MG63 (cell line): ENCODE measurements at places on chromosomes 13 and 19.

- peak; percentile 56 for DNase-seq
Measured at GRCh38 chr19:8324186-8325050, 3.1 kb downstream of the RPS28 start.

- peak; percentile 74 for DNase-seq
Measured at GRCh38 chr19:9323557-9323918, 441 bp upstream of the ZNF559 start.

- no peak for DNase-seq
Measured at GRCh38 chr19:49818649-49819370, 721 bp downstream of the MED25 start.

GRCh38 chr19:57633832-57634131 lies 814 bp downstream of the ZNF211 start:
- no peak for DNase-seq

DNA sequence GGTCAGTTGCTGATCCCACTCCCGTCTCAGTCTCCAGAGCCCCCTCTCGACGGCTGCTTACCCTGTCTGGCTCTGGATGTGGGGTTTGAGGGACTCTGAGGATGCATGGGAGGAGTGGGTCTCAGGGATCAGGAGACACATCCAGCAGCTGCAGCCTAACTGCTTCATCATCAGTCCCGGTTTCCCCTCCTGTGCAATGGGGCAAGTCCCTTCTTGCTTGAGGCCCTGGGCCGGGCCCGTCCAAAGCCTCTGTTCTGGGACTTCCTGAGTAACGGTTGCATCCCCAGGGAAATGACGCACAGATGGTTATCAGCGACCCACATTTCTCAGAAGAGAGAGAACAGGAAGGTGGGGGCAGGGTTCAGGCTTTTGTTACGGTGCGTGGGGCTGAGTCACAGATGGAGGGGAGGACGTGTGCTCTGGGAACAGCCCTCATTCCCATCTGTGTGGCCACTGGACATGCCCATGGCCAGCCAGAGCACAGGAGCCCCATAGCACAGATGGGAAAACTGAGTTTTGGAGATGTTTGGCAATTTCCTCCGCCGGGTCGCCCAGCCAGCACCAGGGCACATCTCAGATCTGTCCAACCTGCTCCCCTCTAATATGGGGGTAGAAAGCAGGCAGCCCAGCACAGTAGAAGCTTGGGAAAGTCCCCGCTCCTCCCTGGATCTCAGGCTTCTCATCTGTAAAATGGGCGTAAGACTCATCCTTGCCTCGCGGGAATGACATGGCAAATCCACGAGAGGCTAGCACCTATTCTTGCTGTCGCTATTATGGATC lies 19.3 kb downstream of the GNA15 start:
- DNase-seq: peak; percentile 78

DNA sequence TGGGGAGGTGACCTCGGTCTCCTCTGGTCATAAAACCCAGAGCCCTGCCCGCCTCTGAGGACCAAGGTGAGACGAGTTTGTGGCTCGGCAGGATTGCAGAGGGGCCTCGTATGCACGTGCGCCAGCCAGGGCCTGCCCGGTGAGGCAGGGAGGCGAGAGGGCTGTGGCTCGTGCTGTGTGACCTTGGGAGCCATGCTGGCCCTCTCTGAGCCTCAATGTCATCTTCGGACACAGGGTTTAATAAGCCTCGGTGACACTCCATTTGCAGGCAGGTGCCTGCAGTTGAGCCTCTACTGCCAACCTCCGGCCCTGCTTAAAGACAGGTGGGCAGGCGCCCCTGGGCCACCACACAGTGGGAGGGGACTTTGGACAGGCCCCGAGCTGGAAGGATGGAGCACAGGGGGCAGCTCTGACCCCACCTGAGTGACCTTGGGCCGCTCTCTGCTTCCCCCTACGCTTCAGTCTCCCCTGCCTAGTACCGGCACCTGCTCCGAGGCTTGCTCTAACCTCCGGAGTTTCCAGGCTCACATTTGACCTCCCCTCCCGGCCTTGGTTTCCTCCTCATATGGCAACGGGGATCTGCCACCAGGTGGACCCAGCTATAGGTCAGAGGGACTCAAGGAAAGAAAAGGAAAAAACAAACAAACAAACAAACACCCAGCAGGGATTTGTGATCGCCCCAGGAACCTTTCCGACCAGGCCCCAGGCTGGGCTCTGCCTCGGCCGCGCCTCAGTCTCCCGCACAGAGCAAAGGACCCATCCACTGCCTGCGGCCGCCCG lies 3.1 kb downstream of the ZBTB7A start:
- DNase-seq: no peak

- no peak for DNase-seq
Measured at GRCh38 chr13:34777089-34777913, 164.8 kb upstream of the NBEA start.

DNA sequence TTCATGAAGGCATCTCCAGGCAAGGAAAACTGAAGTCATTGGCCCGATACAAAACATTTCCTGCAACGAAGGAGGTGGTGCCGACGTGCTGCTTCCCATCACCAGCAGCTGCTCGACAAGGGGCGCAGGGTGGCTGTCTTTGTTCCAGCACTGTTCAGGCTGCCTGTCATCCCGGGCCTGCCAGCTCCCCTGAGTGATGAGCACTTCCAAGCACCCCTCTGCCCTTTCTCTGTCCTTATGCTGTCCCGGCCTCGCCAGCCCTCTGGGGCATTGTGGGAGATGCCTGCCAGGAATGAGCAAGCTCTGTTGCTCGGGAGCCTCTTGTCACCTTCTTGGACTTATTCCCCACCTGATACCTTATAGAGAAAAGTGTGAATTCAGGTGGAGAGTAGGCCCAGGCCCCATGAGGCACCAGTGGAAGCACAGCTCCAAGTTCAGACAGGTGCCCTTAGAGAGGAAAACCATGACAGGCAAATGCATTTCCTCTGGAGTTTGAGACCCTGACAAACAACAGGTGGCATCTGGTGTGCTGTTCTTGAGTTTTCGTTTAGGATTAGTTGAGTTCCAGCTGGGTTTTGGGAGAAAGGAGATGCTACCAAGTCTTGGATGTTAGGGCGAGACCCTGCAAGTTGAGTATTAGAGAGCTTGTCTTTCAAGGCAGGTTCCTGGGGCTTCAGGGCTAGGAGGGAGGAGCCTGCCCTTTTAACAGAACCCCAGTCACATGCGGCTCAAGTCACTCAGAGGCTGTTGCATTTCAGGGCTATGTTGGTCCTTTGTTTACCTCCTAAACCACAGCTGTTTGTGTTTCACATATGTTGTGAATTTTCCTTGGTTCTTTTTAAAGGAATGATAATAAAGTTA lies 21.4 kb downstream of the BBC3 start:
- DNase-seq: no peak

- no peak for DNase-seq
Measured at GRCh38 chr13:111361046-111361872, 40.8 kb downstream of the TEX29 start.

DNA sequence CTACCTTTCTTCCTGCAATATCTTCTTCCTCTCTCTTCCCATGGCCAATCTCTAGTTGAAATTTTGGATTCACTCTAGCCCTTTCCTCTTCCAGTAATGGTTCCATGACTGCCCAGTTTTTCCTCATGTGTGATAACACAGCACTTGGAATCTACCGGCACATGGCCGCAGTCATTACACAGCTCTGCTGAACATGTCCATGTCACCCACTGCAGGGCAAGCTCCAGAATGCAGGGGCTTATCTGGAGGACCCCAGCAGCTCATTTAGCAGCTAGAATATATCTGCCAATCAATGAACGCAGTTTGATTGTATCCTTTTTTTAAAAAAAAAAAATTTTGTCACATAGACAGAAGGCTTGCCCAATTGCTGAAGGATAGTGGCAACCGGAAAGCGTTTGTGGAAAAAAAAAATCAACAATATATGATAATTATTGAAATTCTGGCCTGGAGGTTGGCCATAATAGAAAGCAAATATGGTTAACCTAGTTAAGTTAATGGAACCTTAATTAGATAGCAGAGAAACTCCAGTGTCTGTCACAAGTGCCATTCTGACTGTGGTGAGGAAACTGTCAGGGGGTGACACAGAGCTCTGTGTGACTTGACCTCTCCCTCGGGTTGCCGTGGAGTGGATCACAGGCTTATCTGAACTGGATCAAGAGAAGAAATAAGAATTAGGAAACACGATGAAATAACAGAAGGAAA lies 426.7 kb downstream of the LIG4 start:
- DNase-seq: no peak

DNA sequence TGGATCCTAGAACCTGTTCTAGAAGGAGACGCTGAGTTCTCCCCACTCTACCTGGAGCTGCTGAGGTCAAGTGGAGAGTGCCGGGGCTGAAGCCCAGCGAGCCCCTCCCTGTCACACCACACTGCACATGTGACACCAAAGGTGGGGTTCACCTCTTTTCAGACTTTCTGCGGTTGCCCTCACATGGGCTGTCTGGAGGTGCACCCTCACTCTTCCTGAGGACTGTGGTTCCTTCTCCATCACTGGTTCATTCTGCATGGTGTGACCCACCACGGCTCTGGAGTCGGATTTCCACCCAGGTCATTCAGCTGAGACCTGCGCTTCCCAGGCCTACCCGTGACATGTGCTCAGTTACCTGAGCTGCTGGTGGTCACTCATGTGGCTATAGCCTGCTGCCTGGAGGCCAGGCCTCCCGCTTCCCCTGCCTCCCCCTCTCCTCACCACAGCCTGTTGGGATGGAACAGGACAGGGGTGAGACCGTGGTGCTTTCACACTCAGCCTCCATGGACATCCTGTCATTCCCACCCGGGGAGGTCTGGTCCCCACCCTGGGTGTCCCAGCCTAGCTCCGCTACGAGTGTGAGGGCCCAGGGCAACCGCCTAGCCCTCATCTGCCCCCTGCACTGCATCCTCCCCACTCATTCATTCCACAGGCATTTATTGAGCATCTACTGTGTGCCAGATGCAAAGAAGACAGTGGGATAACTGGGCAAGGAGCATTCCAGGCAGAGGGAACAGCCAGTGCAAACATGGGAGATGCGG lies 605 bp upstream of the A1BG start:
- no peak for DNase-seq

- no peak for DNase-seq
Measured at GRCh38 chr13:76944456-76944855, 3.9 kb upstream of the ACOD1 start.

DNA sequence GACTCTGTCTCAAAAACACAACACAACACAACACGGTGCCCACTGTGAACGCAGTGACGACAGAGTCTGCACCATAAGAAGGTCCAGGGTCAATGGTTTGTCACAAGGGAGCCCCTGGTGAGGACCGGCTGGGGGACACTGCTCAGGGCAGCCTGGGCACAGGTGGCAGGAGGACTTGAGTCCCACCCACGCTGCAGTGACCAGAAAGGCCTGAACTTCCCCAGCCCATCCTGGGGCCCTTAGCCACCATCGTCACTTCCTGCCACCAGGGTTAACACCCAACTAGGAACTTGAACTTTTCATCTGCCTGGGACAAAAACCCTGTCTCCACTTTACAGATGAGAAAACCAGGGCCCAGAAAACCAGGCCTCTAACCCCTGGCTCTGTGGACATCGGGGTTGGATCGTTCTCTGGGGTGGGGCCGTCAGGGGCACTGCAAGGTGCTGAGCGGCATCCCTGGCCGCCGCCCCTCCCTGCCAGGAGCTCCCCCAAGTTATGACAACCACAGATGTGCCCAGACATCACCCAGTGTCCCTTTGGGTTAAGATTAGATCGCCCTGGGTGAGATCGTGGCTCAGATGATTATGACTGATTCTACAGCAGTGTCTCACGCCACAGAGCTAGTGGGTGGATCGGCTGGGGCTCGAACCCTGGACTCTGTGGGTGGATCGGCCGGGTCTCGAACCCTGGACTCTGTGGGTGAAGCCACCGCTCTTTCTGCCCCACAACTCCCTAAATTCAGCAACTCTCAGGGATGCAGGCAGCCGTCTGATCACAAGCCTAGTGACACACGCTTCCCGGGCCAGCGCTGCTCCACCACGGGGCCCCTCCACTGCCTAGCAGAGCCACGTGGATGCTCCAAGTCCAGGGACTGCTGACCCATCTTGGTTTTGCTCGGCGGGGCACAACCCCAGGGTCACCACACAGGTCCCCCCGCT lies 14.0 kb downstream of the MOB3A start:
- no peak for DNase-seq

DNA sequence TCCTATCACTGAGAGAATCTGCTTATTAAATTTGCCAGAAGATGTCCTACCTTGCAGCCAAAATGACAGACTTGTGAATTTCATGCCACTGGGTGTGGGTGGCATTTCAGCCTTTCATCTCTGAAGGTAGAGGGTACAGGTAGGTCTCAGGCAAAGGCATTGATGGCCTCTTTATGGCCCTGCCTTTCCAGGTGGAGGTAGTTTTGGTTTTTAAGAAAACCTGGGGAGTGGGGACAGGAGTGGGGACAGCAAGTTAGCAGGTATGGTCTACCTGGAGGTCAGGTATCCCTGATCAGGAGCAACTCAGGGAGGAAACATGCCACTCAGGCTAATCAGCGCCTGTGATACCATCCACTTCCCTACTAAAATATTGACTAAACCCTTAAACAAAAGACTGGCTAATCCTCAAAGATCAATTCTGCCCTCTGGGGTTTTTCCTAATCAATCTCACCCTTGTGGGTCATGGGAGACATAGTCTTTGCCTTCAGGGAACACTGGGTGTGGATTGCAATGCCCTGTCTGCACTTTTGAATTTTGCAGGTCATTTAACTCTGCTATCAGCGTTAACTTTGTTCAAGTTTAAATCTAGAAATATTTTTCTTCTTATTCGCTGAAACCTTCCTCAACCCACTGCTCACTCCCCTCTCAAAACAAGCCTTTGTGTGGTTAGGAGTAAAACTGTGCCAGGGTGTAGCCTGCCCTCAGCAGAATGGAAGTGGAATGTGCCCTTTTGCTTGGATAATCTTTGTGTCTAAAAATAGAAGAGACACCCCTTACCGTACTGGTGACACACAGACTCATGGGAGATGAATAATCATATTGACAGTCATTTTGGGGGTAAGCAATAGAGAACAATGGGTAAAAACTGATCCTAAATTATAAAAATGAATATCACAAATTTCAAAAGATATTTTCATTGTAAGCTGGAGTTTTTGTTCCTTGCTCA lies 233.7 kb downstream of the COG6 start:
- DNase-seq: no peak

DNA sequence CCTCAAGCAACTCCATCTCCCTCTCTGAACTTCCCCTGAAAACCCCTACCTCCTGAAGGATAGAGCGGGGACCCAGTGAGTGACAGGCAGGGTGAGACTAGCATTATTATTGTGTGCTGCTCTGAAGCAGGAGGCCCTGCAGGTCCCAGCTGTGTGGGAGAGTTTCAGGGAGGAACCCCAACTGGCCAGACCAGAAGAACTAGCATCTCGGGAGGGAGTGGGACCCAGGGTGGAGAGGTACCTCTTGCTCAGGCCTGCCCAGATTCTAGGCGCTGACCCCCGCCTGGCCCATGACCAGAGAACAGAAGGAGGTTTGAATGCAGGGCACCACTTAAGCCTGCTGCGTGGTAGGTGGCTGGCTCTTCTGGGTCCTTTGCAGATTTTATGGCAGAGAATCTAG lies 5.7 kb upstream of the LYPD3 start:
- no peak for DNase-seq

DNA sequence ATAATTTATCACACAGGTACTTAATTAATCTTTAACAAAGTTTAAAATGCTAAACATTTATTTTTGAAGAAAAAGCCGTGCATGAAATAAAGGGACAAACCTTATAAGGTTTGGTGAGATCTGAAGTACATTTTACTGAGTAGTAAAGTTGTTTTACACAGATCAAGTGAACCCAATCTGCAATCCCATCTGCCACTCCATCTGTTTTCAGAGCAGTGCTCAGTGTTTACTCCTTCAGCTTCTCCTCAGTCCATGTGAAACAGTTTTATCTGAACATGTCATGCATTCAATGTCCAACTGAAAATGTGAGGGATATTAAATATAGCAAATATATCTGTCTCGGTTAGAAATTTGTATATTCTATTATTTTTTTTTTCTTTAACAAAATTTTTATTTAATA lies 166.8 kb downstream of the MAB21L1 start:
- no peak for DNase-seq

- no peak for DNase-seq
Measured at GRCh38 chr13:85864963-85865530, 65.8 kb upstream of the SLITRK6 start.
